Activated CD8-positive, alpha-beta memory T cell treated with anti-CD3 and anti-CD28 coated beads for 1 hour (primary cell): ENCODE measurements at places on chromosomes 12 and 14.

- no peak for DNase-seq
Measured at GRCh38 chr12:117127933-117128823, 29.0 kb upstream of the TESC start.

- no peak for DNase-seq
Measured at GRCh38 chr14:62988967-62989366, 56.3 kb downstream of the KCNH5 start.

DNA sequence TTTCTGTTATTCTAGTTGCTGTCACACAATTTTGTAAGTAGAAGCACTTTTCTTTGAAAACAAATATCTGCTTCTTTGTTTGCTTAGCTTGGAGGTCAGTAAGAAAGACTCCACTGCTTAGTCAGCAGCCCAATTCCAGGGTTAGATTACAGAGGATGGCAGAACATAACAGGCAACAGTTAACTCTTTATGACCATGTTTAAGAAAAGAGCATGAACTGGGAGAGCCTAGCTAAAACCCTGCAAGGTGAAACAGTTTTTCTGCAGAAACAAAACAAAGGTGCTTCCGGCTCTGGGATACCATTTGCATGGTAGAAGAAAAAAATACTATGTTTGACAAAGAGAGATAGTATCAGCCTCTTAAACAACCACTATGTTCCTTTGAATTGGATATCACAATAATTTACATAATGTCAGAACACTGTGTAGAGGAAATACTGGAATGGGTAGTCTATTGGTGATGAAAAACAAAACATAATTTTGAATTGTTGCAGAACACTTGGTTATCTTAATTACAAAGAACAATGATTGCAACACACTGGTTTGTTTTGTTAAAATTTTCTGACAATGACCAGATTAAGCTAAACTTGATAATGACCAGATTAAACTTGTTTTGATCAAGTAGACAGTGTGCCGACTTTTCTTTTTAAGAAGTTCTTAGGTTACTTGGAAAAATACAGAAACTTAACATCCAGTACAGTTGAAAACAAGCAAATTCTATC lies 22.4 kb upstream of the PPM1H start:
- DNase-seq: no peak

DNA sequence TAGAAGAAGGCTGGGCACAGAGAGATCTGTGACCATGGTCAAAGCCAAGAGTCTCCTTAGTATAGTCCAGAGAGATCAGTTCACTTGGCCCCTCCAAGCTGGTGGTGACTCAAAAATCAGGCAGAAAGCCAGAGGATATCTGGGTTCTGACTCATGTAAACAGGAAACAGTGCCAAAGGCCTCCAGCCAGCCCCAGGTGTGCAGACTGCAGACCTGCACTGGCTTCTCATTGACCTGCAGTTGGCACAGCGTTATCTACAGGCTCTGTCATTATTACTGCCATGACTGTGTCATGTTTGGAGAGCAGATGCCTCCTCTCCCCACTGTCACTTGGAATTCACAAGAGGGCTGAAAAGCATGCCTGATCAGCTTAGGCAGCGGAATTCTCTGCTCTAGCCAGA lies 295.7 kb upstream of the PRKD1 start:
- DNase-seq: no peak

DNA sequence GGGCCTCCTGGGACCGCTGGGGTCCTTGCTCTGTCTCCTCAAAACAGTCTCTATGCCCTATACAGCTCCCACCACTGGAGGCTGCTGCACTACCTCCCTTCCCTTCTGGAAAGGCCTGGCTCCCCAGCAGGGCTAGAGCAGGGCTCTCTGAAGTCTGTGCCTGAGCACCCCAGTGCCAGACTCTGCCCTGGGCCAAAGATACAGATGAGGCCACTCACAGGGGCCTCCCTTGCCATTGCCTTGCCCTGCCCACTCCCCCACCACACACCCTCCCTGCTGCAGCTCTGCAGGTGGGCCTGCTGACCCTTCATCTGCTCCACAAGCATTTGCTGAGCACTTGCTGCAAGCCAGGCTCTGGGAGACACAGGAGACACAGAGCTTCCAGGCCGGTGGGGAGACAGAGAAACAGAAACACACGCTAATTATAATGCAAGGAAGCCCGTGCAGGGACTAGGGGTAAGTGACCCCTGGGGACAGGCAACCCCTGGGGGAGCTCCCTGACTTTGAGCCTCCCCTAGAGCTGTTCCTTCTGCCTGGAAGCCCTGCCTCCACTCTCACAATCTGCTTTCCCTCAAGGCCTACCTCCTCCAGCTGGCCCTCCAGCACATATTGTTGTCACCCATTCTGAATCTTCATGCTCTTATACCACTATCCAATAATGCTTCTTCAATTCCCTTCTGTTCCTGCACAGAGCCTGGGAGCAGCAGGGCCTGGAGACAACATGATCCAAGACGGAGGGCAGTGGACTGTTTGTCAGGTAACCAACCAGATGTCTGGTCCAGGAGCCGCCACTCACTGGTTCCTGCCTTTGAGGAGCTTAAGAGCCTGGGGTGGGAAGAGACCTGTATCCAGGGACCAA lies 32.6 kb upstream of the PNMA1 start:
- no peak for DNase-seq

- DNase-seq: no peak
Measured at GRCh38 chr14:93751946-93752655, 36.2 kb downstream of the PRIMA1 start.

DNA sequence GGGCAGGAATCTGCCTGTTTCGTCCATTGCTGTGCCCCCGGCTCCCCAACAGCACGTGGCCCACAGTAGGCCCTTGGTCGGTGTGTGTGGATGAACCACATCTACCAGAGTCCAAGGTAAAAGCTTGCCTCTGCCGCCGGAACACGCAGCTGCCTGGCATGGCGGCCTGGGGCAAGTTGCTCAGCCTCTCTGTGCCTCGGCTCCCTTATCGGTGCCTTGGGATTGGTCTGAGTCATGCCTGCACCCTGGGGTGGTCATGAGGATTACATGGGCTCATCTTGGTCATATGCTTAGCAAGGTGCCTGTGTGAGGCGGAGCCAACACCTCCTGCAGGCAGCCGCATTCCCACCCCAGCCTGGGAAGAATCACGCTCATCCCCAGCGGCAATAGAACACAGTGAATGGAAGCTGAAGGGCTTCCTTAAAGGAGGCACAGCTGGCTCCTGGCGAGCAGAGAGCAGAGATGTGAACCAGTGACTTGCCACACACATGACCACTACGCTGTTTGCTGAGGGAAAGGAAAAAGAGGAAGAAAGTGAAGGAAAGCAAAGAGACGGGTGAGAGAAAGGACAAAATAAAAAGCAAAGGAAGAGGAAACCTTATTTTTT lies 5.5 kb upstream of the SCARB1 start:
- DNase-seq: no peak

DNA sequence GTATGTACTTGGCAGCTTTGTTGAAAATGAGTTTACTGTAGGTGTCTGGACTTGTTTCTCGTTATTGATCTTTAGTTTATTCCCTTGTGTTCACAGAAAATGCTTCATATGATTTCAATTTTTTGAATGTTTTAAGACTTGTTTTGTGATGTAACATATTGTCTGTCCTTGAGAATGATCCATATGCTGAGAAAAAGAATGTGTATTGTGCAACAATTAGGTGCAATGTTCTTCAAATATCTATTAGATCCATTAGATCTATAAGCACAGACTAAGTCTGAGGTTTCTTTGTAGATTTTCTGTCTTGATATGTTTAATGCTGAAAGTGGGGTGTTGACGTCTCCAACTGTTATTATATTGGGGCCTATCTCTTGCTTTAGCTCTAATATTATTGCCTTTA lies 879.6 kb upstream of the LRFN5 start:
- no peak for DNase-seq

GRCh38 chr12:101924618-101925017 lies 47.2 kb downstream of the DRAM1 start:
- no peak for DNase-seq

- no peak for DNase-seq
Measured at GRCh38 chr12:92753976-92754885, 51.4 kb downstream of the PLEKHG7 start.
